Stimulated activated CD8-positive, alpha-beta memory T cell treated with anti-CD3 and anti-CD28 coated beads, Interleukin-15, amount 100 ng/mL, for 48 hours (primary cell): ENCODE measurements at places on chromosomes 11 and 22.

DNA sequence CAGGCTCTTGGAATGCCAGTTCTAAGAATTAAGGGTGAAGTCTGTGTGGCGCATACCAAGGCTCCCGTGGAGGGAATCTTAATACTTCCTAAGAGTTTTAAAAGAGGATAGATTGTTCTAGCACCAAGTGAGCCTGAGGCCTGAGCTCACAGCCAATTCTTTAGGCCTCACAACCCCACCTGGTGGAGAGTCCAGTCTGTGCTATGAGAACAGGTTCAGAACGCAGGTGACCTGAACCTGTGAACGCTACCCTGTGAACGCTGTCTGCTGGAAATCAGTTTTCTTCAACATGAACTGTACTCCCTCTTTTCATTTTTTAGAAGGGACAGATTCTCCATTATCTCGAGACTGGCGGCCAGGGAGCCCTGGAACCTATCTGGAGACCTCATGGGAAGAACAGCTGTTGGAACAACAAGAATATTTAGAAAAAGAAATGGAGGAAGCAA, 43.2 kb upstream of the DLAT start:
- DNase-seq = peak; percentile 17

DNA sequence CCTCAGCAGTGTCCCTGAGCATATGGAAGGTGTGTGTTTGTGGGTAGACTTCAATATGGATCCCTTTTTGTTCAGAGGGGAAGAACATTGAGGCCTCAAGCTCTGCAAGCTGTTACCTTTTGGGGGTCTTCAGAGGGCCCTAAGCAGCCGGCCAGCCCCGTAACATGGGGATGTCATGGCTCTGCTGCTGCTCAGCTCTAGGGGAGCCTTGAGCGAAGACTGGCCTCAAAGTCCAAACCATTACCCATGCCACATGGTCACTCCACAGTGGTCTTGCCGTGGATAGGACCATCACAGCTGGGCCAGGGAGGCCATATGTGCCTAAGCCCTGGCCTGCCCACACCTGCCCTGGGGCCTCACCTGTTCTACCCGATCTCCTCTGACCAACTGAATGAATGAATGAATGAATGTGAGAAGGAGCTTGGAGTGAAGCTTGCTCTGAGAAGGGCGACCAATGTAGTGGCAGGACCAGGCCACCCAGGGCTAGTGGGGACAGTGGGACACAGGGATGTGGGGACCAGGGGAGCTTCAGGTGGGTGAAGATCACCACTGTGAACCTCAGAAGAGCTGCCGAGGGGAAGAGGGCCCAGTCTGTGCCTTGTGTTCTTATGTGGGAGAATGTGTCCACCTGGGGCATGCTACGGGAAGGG, 754.6 kb downstream of the BRD1 start:
- no peak for DNase-seq

- no peak for DNase-seq
These were observed 23.2 kb downstream of the SYT13 start for GRCh38 chr11:45262900-45263299.

DNA sequence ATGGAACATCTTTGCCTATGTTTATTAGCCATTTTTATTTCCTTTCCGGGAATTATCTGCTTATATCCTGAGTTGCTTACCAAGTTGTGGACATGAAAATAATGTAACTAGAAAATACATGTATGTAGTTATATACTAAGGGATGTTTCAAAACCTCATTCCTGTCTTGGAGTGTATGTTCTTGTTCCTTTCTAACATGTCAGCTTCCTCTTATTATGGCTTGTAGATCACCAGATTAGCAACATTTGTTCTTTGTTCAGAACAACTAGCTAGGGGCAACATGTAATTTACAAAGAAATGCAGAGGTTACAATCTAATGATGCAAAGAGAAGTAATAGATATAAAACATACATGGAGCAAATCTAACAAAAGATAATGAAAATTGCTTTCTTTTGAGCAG, 13.1 kb upstream of the TMEM123 start:
- no peak for DNase-seq

GRCh38 chr11:100925935-100926334, 203.7 kb downstream of the PGR start:
- no peak for DNase-seq

DNA sequence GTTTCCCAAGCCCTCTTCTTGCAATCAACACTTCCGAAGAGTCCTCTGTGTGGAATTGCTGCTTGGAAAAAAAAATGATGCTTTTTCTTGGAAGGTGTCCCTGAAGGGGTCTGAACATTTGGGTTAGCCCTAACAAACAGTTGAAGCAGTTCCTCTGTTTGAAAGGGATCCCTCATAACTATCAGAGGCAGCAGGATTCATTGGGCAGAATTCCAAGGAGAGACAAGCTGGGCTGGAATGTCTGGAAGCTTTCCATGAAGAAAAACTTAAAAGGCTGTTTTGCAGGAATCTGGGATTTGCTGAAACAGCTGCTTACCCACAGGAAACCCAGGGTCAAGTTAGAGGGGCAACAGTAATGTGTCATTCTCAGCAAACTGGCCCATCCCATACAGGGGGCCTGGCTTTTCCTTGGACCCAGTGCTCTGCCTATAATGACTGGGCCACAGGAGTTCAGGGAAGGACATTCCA, 3.1 kb downstream of the CSNK2A3 start:
- no peak for DNase-seq

GRCh38 chr11:78038697-78039313, 15.7 kb upstream of the KCTD14 start:
- DNase-seq = no peak

- no peak for DNase-seq
These were observed 78.5 kb downstream of the ACER3 start for GRCh38 chr11:76939219-76939631.

GRCh38 chr11:107180236-107180635, 162.0 kb upstream of the GUCY1A2 start:
- no peak for DNase-seq

DNA sequence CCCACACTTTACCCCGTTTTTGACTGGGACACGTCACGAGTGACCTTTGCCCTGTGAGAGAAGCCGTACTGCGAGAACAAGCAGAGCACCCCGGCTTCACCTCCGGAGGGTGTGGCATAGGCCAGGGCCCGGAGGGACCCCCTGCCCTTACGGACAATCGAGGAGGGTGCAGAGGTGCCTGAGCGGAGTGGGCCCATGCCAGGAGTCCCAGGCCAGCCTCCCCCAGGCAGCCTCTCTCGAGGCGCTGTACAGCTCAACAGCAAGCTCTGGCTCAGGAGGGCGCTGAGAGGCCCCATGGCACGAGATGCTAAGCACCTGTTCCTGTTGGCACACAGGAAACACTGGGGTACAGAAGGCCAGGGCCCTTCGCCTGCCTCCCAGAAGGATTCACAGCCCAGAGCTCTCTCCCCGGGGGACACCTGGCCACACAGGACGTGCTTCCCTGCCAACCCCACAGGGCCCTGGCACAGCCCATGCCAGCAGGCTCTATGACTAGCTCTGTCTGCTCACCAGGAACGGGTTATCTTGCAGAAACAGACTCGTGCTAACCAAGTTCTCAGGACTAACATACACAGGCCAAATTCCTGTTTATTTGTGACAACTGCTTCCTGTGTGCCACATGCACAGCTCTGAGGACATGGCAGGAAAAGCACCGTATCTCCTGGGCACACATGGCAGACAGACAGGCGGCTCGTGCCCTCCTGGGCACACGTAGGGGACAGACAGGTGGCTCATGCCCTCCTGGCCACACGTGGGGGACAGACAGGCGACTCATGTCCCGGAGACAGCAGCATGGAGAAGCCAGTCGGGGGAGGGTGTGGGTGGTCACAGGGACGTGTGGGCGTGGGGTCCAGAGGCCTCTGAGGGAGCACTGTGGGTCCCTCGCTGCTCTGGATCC, 11.6 kb downstream of the TOLLIP start:
- no peak for DNase-seq

- no peak for DNase-seq
These were observed 32.5 kb downstream of the WT1 start for GRCh38 chr11:32402836-32403235.

- DNase-seq = no peak
These were observed 12.8 kb downstream of the ARRB1 start for GRCh38 chr11:75338516-75339208.

GRCh38 chr11:124605719-124606118, 5.5 kb upstream of the PANX3 start:
- no peak for DNase-seq

GRCh38 chr11:8711895-8712442, 29.4 kb downstream of the RPL27A start:
- DNase-seq = no peak

DNA sequence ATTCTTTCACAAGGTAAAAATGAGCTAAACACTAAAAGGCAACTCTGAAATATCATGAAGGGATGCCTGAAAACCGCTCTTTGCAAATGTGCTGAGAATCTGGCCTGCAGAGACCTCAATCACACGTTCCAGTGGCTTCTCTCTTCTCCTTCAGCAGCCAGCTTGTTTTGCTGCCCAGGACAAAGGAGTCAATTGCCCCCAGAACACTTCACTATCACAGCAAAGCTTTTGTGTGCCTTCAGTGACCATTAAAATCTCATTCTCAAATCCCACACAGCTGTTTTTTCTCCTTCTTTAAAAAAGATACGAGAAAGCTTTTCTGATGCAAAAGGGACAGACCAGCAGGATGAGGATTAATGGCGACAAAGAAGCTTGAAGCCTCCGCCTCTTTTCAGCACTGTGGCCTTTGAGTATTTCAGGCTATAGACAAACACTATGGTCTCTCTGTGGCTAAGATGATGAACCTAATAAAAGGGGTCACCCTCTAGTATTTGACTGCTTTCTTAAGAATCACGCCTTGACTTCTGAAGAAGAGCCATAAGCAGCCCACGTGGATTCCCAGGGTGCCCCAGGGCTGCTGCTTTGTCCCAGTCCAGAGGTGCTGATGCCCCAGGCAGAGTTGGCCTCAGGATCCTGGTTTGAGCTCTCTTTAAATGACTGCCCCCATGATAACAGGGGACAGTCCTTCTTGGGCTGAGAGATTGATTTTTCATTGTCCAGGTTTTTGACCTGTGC, 33.4 kb upstream of the NRIP3 start:
- no peak for DNase-seq

DNA sequence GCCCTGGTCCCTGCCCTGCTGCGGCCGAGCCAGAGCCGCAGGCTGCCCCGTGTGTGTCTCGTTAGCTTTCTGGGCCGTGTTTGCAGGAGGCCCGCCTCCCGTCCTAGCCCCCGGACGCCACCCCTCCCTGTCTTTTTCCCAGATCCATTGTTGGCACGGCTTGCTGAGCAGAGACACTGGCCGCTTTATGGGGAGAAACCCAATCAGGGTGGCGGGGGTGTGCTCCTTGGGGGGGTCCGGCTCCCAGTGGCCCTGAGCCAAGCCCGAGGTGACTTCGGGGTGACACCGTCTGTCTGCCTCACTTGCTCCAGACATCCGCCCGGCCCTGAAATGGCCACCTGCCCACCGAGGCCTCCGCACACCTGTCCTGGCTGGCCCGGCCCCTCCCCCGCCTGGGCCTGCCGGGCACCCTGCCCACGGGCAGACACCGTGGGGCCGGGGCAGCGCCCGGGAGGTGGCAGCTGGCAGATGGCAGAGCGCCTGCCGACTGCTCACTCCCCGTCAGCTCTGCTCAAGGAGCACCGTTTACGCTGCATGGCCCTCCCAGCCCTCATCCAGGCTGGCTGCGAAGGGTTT, 43.1 kb upstream of the PPARA start:
- no peak for DNase-seq

GRCh38 chr11:44777209-44778194, 50.7 kb downstream of the TSPAN18 start:
- DNase-seq = no peak

- DNase-seq = no peak
These were observed 9.0 kb upstream of the CHRM1 start for GRCh38 chr11:62930157-62930556.

- DNase-seq = no peak
These were observed 25.0 kb upstream of the YPEL1 start for GRCh38 chr22:21760640-21761039.

DNA sequence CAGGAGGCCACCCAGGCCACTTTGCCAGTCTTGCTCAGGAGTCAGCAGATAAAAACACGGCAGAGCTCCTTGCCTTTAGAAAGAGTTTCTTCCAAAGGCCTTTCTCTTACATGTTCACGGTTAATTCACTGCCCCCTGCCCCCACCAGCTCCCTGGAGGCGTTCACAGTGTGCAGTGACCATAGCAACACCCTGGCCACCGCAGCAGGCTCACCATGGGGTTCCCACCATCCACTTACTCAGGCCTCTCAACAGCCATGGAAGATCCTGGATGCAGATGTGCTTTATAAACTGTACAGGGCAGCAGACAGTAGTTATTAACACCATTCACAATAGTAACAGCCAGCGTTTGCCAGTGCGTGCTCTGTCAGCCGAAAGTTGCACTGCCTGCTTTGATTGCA, 10.6 kb upstream of the MYO7A start:
- no peak for DNase-seq

DNA sequence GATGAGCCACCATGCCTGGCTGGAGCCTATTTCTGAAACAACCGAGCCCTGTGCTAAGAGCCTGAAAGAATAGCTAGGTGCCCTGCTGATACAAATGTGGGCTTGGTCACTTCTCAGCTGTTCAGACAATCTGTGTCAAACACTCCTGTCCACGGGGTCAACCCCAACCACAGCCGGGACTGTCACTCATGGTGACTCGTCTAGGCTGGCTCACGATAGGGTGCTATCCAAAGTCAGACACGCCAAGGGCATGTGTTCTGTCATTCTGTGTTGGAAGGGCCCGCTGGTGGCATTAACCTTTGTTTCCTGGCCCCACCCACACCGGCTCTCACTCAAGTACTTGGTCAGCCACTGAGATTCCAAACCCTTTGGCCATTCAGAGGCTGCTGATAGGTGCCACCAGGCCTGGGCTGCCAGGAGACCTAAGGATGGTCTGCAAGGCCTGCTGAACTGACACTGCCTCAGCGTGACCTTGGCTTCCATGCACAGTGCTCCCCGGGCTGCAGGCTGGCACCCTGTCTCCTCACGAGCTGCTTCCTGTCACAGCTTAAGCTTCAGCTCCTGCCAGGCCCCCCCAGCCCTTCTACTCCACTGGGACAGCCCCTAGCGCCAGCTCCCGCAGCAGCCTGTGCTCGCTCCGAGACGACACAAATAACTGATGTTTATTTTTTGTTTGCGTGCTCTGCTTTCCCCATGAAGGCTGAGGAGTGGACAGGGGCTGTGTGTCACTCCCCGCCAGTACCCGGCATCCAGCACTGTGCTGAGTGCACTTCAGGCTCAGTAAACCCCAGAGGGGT, 14.2 kb upstream of the CDC42BPG start:
- DNase-seq = no peak

GRCh38 chr11:43987384-43988039, 45.1 kb downstream of the C11orf96 start:
- DNase-seq = no peak

DNA sequence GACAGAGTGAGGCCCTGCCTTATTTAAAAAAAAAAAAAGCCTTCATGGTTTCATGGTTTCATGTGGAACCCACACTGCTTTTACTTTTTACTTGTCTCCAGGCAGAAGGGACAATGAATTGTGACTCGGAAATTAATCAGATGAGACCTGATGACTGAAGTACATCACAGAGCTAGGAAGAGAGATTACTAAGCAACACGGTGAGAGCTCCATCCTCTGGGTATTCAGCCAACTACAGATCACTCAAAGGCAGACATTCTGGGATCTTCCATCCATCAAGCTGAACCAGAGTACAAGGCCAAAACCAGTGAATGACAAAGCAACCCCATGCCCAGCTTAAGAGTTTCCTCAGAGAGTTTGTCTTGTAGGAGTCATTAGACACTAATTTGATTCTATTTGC, 433.2 kb downstream of the SOX6 start:
- DNase-seq = no peak

- DNase-seq = no peak
These were observed 517 bp downstream of the HIRA start for GRCh38 chr22:19430890-19431541.
